Left cardiac atrium (tissue), 4 donors: ENCODE measurements at places on chromosomes 5 and 9.

DNA sequence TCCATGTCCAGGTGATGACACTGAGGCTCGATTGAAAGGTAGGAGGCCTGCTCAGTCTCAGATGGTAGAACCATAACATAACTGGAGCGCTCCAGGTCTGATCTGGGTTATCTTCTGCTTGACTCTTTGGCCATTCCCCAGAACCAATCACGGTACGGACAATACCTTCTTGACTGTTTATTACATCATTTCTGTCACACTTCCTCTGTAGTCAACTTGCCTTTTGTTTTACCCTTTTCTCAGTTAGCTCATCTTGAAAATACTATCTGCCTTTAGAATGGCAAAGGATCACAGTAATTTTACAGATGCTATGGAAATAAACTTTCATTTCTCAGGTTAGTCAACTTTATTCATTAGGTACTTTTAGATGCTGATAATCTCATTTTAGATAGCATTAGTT is 22.4 kb downstream of the GLRA1 start:
- no peak for DNase-seq

GRCh38 chr9:114350636-114351401 is 21.1 kb downstream of the ORM2 start:
- DNase-seq = no peak

GRCh38 chr9:4742246-4742645 is 1.2 kb upstream of the AK3 start:
- DNase-seq = no peak

DNA sequence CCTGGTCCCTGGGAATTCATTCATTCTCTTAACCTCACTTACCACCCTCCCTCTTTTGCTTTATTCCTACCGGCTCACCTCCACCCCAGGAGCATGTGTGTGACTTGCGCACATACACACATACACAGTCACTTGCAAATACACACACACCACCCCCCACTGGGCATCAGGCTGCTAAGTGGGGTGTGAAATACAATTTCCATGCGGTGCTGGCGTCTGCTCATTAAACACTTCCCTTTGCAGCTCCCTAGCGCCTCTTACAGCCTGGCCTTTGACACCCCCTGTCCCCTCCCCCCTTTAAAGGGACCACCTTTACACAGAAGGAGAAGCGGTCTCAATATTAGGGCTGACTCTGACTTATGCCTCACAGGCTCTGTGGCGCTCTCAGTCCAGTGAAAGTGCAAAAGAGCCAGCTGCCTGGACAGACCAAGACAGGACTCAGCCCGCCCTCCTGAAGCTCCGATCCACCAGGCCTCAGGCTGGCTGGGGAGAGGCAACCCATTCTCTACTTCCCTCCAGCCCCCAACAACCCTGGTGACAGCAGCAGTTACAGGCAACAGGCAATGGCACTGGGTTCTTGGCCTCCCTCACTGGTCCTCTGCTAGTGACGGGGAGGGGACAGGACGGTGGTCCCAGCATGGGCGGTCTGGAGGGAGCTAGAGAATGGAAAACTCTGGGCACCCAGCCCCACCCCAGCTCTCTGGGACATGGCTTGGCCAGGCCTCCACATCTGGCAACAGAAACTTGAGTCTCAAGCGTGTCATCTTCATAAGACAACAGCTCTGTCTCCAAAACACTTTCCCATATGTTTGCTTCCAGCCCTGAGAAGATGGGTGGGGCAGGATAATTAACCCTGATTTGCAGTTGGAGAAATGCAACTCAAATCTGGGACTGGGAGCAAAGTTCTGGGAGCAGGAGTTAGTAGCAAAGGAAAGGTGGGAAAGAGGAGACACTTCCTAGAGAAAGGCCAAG is 12.0 kb downstream of the ENHO start:
- no peak for DNase-seq

DNA sequence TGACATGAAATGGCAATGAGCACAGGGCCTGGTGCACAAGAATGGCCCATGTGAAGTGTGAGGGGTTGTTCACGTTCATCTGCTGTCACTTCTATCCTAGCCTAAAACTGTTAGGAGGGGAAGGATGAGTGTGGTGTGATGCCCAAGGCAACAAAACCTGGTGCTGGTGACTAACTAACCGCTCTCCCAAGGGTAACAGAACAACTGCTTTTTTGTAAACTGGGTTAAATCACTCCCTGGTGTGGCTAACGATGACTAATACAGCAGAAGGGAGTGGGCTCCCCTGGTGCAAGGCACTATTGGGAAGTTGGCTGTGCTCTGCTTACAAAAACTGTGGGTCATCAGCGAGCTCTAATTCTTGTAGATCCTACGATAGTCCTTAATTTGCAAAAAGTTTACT is 103.2 kb upstream of the VCAN start:
- DNase-seq = peak; percentile 23

- no peak for DNase-seq
Observed at GRCh38 chr5:34843497-34843896, 4.5 kb downstream of the TTC23L start.

- DNase-seq = no peak
Observed at GRCh38 chr9:34869390-34869789, 88.7 kb upstream of the PHF24 start.

GRCh38 chr5:128195316-128195715 is 111.8 kb downstream of the SLC12A2 start:
- DNase-seq = no peak
